ENCODE measurements at places on chromosomes 6 and 20.

DNA sequence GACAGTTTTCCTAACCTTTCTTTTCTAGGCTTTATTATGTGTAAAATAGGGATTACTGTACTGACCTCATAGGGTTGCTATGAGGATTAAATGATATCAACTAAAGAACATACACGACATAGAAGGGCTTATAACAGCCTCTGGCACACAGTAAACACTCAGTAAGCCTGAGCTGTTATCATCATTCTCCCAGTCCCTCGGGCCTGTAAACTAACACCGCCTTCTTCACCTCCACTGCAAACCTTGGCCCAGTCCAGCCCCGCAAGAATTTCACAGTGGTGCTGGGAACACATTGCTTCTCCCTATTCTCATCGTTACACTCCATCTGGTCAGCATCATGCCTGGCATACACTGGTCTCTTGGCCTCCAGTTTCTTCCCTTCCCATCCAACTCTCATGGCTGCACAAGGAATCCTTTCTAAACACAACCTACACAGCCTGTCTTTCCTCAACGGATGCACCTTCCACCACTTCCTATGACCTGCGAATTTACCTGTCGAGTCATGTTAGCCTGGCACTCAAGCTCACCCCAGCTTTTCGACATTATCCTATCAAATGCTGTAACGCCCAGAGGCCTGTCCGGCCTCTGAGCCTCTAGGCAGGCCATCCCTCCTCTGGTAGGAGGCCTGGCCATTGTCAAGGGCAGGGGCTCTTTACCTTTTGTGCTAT lies 92.1 kb downstream of the FYN start:
- no peak for DNase-seq

DNA sequence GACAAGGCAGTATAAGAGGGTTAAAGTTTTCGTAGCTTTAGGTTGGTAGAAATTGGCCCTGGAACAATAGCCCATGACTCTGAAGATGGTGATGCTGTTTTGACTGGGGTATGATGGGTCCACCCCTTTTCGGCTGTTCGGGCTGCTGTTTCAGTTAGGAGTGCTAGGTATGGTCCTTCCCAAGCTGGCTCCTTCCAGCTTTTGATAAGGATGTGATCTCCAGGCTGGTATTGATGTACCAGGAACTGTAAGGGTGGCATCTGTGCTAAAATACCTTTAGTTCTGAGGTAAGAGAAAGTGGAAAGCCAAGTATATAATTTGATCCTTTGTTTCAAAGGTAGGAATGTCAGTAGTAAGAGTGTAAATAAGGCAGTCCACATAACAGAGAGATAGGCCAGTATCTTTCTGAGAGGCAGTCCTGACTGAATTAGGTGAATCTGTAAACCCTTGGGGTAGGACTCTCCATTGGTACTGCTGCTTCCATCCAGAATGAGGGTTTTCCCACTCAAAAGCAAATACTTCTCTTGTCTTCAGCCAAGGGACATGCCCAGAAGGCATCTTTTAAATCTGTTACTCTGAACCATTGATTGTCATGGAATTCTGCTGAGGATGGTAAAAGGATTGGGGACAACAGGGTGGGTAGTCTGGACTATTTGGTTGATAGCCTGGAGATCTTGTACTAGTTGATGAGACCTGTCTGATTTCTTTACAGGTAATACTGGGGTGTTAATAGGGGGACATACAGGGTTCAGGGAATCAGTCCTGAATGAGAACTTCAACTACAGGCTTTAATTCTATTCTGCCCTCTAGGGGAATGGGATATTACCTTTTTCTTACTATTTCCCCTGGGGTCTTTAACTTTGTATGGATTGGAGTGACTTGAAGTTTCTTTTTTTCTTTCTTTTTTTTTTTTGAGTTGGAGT lies 6.1 kb upstream of the ZNFX1 start:
- no peak for DNase-seq

DNA sequence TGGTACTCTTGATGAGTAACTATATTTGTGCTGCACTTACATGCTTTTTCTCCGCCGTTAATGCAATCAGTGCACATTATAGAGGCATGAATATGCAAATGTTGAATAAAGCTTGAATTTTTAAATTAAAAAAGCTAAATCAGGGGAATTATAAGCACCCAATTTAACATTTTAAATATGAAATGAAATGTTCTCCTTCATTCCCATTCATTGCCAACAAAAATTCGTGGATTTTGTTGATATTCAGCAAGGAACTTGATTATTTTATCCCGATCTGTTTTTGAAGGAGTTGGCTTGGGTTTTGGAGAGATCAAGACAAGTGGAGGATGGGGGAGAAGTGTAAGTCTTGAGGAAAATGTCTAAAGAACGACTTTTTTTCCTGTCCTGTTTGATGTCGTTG lies 318.7 kb upstream of the SOX4 start:
- no peak for DNase-seq

DNA sequence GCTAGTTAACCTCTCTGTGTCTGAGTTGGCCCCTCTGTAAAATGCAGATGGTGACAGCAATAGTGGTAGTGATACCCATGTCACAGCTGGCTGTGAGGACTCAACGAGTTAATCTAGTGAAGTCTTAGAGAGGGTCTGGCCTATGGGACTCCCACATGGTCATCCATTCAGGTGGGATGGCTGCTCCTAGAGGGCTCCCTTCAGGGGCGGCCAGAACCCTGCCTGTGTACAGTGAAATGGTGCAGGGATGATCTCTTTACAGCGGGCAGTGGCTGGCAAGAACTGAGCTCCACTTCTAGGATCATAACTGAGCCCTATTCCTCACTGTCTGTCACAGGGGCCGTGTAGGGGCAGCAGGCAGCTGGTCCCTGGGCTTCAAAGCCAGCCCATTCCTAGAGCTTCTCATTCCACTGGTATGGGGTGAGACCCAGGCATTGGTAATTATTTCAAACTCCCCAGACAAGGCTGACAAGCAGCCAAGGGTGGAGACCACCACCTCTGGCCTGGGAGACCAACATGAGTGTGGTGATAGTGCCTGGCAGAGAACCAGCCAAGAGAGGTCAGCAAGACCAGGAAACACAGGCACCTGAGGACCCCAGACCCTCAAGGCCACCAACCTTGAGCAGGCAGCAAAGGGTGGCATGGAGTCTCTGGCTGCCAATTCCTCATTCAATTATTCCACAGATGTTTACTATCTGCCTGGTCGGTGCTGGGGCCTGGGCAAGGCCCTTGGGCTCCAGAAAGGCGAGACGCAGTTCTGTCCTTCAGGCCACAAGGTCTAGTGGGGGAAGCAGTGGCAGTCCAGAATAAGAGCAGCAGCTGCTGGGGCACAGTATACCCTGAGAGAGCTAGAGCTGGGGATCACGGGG lies 103.4 kb downstream of the MRPL14 start:
- DNase-seq: no peak

- DNase-seq: no peak
Measured at GRCh38 chr6:39184906-39185580, 44.2 kb downstream of the KCNK5 start.
